ENCODE measurements at places on chromosomes 3 and 15. TPM values are rescaled to one million over a fixed set of nuclear protein-coding genes. Genes with fewer than 3 reads are reported as not detected.

NRROS gene
- 0.72 TPM for total RNA-seq

CCR8 gene
- total RNA-seq, result not detected

- H3K4me3 ChIP-seq, result no peak overlapping the region
- no peaks in the 10 kb centered on the region for H3K27me3 ChIP-seq
- DNase-seq, result no peak
- peaks cover 9% of the 10 kb centered on the region for H3K36me3 ChIP-seq
- peak overlapping the region; percentile 7 for H3K27ac ChIP-seq
These were observed 15.2 kb downstream of the TGFBR2 start for GRCh38 chr3:30621576-30621975.

DNA sequence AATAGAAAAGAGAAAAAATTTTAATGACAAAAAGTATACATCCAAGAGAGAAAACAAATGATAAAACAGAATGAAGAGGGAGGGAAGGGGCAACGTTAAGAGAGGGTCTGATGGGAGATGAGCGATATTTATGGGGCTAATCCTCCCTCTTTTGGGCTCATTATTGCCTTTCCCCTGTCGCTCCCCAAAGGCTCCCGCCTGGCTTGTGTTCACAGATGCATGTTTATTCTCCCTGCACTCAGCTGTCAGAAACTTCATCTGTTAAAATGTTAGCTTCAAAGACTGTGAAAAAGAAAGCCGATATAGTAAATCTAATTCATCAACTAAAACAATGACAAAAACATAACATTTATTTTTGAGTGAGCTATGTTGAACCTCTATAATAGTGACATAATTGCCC lies 74.3 kb downstream of the GABRB3 start:
- no peaks in the 10 kb centered on the region for H3K27me3 ChIP-seq
- no peaks in the 10 kb centered on the region for H3K4me1 ChIP-seq
- no peak overlapping the region for H3K4me3 ChIP-seq
- DNase-seq, result no peak
